ENCODE measurements at places on chromosomes 11 and 22.

GRCh38 chr11:34546511-34547209 is 33.1 kb upstream of the ELF5 start:
- DNase-seq = no peak

- no peak for DNase-seq
Observed at GRCh38 chr11:70713086-70713835, 314.9 kb downstream of the CTTN start.

DNA sequence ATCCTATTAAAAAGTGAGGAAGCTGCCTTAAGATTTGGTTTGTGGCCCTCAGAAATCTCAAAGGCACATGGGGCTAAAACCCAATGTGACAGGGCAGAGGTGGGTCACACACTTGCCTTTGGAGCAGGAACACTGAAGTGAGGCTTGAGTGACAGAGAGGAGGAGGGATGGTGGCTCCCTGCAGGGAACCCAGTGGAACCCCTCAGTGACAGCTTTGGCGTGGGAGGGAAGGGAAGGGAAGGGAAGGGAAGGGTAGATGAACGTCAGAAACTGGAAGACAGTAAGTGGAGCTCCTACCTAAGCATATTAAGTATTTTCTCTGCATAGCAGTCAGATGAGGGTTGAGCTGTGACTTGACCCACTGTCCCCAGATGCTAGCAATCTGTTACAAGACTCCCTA is 68.5 kb downstream of the TMPRSS5 start:
- no peak for DNase-seq

DNA sequence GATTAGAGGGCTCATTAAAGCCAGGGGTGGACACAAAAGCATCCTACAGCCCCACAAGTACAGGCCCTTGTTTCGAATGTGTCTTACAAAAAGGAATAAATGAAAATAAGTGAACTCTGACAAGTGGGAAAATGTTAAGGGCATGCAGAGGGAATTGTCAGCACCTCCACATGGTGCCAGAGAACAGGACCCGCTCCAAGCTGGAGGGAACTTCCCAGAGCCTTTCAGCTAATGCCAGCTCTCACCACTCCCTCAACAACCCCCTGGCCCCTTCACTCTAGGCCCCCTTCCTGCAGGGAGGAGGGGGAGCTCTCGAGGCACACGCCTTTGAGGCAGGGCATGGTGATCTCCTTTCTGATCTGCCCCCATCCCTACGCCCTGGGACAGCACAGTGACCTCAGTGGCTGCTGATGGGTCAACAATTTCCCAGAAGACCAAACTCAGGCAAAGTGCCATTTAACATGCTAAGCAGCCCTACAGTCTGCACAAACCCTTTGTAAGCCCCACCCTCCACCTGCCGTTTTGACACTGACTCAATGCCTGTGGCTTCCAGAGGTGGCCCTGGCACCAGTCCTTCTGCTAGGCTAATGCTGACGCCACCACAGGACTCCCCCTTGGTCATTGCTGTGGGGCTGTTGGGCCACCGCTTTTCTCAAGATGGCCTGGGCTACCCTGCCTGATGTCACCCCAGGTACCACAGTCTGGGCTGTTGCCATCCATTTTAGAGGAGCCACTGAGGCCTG is 12.5 kb upstream of the CHST1 start:
- DNase-seq = no peak

DNA sequence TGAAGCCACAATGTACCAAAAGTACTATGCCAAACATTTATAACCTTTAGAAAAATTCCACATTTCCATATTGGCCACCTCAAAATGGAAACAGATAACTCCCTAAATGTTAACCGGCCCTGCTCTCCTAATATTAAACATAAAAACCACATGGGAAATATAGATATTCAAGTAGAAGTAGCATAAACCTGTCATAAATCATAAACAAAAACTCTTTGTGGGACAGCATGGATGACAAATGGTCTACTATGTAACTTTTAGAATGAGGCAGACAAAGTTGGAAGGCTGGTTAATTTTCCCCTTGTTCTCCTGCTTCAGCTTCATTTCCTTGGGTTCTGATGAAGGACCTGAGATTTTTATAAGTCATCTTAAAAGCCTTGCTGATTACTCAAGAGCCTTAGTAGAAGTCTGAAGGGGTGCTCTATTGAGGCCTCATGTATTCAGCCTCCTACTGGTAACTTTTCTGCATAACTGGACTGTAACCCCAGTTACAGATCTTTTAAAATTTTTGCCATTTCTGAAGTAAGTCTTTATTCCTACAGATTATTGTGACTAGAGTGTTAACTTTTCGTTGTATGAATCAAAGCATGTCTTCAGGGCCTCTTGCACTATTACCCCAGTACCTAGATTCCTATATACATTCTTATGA is 116.4 kb downstream of the STIM1 start:
- no peak for DNase-seq

GRCh38 chr22:39068033-39068785 is 8.9 kb upstream of the APOBEC3G start:
- DNase-seq = no peak

GRCh38 chr11:61046833-61047232 is 55.5 kb upstream of the CD5 start:
- DNase-seq = no peak

GRCh38 chr22:35045451-35045850 is 20.5 kb upstream of the ISX start:
- DNase-seq = no peak

DNA sequence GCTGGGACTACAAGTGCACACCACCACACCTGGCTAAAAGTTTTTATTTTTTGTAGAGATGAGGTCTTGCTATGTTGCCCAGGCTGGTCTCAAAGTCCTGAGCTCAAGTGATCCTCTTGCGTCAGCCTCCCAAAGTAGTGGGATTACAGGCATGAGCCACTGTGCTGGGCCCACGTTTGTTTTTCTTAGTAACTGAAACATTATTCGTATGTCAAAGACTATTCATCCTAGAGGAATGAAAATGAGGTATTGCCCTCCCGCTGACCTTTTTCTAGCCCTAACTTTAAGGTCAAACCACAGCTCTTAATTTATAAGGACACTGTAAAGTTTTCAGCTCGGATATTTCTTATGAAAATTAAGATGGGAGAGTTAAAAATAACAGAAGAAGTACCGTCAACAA is 33.2 kb upstream of the PAX6 start:
- DNase-seq = no peak

DNA sequence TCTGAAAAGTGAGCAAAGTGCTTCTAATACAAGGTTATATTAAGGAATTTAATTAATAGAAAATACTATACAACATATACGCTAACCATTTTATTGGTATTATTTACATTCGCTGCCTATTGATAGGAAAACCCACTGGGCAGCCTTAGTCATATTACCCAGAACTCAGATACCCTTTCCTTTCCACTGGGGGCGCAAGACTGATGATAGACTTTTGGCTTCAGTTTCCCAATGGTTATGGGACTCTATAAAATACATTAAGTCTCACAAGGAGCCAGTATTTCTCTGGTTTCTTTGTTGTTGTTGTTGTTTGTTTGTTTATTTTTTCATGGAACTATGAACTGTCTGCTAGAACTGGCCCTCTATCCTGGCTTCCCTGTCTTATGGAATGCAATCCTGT is 471.1 kb upstream of the KIRREL3 start:
- DNase-seq = no peak

DNA sequence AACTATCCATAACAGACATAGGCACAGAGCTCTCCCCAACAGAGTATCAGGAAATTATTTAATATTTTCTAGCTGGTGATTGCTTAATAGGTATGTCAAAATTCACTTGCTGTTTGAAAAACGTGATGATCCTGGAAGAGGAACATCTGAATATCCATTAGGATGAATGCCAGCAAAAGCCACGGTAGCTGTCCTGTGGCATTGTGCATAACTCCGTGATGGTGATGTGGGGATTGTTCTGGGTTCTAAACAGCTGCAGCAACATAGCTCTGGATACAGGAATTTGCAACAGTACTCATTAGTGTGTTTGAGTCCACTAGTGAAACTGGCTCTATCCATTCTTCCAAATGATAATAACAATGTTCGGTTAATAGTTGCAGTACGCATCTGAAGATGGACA is 78.8 kb downstream of the C11orf65 start:
- no peak for DNase-seq

DNA sequence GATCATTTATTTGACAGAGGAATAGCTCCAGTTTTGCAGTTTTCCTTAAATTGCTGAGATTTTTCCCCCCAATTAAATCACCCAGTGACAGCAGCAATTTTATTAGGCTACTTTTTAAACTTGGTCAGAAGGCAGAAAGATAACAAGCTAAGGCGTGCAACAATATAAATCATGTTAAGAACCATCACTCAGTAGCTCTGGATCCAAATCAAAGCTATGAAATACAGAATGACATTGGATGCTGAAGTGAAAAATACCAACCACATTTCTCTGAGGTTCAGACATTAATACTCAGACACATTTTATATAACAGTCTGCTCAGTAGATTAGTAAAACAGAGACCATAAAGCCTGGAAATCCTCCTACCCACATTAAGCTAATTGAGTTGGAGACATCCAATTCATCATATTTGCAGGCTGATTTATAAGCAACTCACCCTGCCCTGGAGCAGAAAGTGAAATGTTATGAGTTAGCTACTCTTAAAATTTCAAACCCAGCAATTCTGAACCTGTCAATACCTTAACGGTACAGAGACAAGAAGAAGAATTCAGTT is 1108.4 kb downstream of the DLG2 start:
- DNase-seq = no peak

GRCh38 chr11:110119317-110119716 is 26.1 kb downstream of the ZC3H12C start:
- no peak for DNase-seq

DNA sequence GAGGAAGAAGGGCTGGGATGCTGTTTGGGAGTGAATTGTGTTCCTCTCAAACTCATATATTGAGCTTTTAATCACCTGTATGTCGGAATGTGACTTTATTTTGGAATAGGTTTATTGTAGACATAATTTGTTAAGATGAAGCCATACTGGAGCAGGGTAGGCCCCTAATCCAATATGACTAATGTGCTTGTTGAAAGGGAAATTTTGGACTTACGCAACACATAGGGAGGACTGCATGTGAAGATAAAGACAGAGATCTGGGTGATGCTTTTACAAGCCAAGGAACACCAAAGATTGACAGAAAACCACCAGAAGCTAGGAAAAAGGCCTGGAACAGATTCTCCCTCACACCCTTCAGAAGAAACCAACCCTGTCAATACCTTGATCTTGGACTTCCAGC is 43.2 kb upstream of the OVCH2 start:
- no peak for DNase-seq

DNA sequence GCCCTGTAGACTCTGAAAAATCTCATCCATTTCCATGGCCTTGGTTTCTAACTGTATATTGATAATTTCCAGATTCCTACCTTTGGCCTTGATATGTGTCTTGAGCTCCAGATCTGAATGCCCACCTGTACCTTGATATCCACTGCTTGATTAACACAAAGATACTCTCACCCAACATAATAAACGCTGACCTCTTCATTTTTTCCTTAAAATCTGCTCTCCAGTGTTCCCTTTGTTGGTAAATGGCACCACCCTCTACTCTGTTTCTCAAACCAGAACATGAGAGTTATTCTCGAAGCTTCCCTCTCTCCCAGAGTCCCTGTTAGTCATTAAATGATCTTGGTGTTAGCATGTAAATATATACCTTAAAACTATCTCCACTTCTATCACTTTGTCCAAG is 13.4 kb downstream of the TUG1 start:
- no peak for DNase-seq

- DNase-seq = no peak
Observed at GRCh38 chr11:100013011-100013410, 674.1 kb upstream of the ARHGAP42 start.

- DNase-seq = no peak
Observed at GRCh38 chr11:102304686-102305085, 12.6 kb upstream of the BIRC3 start.

DNA sequence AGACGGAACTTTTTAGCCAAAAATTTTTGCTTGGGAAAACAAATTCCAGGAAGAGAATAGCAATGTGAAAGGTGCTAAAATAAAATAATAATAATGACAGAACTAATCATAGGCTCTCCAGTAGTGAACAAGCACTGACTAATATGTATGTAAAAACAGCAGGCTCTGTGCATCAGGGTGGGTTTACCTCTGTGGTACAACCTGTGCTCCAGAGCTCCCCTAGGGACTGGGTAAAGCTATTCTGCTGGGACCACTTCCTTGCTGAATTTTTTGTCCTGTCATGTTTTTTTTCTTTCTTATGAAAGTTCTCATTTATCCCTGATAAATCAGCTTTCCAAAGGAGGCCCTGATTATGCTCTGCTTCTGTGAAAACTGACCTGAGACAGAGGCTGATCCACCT is 18.8 kb downstream of the LUZP2 start:
- no peak for DNase-seq
